ENCODE measurements at places on chromosomes 5 and 9.
A peak's percentile ranks its signal among the peaks of the same experiment; 100 is the strongest.

DNA sequence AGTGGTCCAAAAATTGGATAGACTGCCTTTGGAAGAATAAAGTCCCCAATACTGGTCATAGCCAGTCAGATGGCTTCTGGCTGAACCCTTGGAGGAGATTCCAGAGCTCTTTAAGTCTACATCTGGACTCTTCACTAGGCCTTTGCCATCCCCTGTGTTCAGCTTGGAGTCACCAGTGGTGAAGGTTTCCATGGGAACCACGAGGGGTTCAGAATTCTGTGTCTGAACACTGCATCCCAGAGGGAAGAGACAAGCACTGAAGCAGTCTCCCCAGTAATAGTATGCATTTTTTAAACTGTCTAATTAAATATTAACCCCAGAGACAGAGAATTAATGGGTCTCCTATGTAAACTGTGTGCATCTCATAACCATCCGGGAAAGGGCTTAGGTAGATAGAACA, 38.2 kb downstream of the POU4F3 start:
- H3K4me3 ChIP-seq = no peak overlapping the region
- H3K27me3 ChIP-seq = peaks cover 14% of the 10 kb centered on the region
- no peak overlapping the region for H3K27ac ChIP-seq
- no peaks in the 10 kb centered on the region for H3K4me1 ChIP-seq
- no peaks in the 10 kb centered on the region for H3K36me3 ChIP-seq

DNA sequence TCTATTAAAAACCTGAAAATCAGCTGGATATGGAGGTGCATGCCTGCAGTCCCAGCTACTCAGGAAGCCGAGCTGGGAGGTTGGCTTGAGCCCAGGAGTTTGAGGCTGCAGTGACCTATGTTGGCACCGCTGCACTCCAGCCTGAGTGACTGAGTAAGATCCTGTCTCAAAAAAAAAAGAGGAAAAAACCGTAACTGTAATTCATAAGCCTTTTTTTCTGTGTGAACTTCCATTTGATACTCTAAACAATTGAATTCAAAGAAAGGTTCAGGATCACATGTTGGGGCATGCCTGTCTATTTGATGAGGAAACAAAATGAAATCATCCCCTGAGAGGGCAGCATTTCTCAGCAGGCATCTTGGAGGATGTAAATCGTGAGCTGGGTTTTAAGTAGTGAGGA, 38.8 kb downstream of the ITGA2 start:
- DNase-seq = peak; percentile 19
- no peaks in the 10 kb centered on the region for H3K36me3 ChIP-seq
- no peaks in the 10 kb centered on the region for H3K27me3 ChIP-seq

- H3K36me3 ChIP-seq = peaks cover 15% of the 10 kb centered on the region
- no peaks in the 10 kb centered on the region for H3K27me3 ChIP-seq
- H3K4me1 ChIP-seq = no peaks in the 10 kb centered on the region
- no peak overlapping the region for H3K4me3 ChIP-seq
- DNase-seq = no peak
- no peak overlapping the region for H3K27ac ChIP-seq
Measured at GRCh38 chr5:124639095-124639665, 107.3 kb downstream of the ZNF608 start.

DNA sequence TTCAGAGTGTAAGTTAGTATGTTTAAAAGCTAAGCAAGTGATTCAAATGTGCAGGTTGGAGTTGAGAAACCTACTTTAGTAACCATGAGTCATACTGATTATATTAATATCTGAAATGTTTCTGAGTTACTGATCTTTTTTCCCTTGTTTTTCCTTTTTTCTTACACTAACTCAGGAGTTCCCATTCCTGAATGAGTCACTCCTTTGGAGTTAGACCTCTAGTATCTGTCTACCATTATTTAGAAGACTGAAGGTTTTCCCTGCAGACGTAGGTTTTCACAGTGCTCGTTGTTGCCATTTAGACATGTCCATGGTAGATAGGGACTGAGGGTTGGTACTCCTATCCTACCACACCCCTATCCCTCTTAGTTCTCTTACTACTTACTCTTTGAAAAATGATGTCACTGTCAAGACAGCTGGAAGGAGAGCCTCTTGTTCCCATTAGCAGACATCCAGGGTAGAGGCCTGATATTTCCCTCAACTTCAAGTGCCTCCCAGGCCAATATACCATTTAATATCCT, 20.2 kb downstream of the OCLN start:
- no peaks in the 10 kb centered on the region for H3K36me3 ChIP-seq
- H3K27me3 ChIP-seq = no peaks in the 10 kb centered on the region
- H3K27ac ChIP-seq = no peak overlapping the region
- no peaks in the 10 kb centered on the region for H3K4me1 ChIP-seq
- DNase-seq = no peak
- H3K4me3 ChIP-seq = no peak overlapping the region

- no peak for DNase-seq
- no peaks in the 10 kb centered on the region for H3K4me1 ChIP-seq
- H3K36me3 ChIP-seq = no peaks in the 10 kb centered on the region
- H3K4me3 ChIP-seq = no peak overlapping the region
- H3K27ac ChIP-seq = no peak overlapping the region
Measured at GRCh38 chr5:160278343-160278742, 34.0 kb downstream of the CCNJL start.

DNA sequence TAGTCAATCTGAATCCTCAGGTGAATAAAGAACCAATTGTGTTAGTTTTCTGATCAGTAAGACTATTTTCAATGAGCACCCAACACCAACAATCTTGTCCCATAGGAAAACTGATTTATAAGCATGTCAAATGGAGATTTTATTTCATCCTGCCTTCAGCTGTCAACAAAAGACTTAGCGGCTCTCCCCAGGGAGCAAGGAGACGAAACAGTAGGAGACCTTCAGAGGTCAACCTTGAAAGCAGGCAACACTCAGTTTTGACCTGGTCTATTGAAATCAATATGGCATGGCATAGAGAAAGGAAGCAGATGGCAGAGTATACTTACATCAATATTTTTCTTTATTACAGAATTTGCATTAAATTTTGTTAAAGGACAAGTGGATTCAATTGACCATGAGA, 34.1 kb downstream of the ZNF622 start:
- no peaks in the 10 kb centered on the region for H3K36me3 ChIP-seq
- H3K4me1 ChIP-seq = no peaks in the 10 kb centered on the region
- no peak overlapping the region for H3K27ac ChIP-seq
- H3K4me3 ChIP-seq = no peak overlapping the region
- peaks cover 2% of the 10 kb centered on the region for H3K27me3 ChIP-seq

GRCh38 chr5:41906151-41906550, 2.0 kb downstream of the RIMOC1 start:
- no peak for DNase-seq

Measured in common myeloid progenitor, CD34-positive (primary cell).